ENCODE measurements at places on chromosomes 3 and 15. TPM values are rescaled to one million over a fixed set of nuclear protein-coding genes. Genes with fewer than 3 reads are reported as not detected.

GRCh38 chr3:88057630-88058305 lies 1.0 kb downstream of the CGGBP1 start:
- no peak for DNase-seq

DNA sequence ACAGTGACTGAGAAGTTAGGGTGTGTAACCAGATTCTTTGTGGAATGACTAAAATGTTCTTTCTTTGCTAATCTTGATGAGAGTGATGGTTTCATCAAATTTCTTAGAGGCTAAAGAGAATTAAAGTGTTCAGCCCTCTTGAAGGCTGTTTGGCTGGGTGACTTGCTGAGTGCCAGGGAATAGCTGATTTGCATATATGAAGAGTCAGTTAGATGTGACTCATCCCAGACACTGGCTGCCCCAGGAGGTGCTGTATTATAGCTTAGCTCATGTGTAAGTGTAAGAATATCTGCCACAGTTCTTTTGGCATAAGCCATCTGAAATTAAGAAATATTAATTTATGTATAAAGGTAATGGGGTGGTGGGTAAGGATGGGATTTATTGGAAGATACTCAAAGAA lies 535.1 kb downstream of the NLGN1 start:
- peak; percentile 38 for DNase-seq

GRCh38 chr15:65172531-65172930 lies 12.6 kb downstream of the CLPX start:
- DNase-seq, result no peak

DNA sequence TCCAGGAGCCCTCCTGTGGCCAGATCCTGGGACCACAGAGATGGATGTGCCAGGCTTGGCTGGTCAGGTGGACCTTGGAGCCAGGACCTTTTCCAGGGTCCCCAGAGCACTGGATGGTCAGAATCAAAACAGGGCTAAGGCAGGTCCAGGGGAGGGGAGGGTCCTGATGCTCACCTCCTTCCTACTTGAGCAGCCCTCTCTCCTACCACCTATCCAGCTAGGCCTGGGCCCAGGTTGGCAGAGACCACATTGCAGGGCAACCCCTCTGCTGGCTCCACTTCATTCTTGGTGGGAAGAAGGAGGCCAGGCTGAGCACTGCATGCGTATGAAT lies 28.5 kb upstream of the SFMBT1 start:
- DNase-seq, result no peak

DNA sequence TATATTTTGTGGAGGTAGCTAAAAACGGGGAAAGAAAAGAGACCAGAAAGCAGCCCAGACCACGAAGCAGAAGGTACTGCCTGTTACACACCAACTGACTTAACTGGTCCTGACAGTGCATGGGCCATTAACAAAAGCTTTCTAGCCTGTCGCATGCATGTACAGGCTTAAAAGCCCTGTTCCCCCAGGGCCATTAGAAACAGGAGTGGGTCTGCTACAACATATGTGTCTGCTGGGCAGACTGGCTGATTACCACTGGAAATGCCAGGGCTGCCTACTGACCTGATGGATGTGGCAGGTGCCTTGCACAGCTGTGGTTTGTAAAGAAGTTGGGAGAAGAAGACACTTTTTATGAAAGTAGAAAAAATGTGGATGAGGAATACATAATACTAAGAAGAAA lies 137.4 kb downstream of the GAP43 start:
- no peak for DNase-seq

- DNase-seq, result no peak
These were observed 242.8 kb downstream of the CHST2 start for GRCh38 chr3:143362115-143362991.

DNA sequence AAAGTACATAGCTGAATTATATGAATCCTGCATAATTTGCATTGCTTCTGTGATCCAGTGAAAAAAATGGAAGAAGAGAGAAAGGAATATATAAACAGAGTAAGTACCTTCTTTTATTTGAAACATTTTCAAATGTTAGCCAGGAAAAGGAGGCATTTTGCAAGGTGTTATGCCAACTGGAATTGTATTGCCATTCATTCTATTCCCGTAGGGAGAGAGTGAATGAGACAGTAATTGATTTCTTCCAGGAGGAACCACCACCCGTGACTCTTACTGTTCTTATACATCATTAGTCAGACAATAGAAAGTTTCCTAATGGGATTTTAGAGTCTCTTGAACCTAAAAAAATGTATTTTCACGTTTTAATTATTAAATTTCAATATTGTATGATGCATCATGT lies 324.1 kb upstream of the ALCAM start:
- DNase-seq, result no peak

GRCh38 chr15:86193716-86194380 lies 114.2 kb downstream of the AGBL1 start:
- no peak for DNase-seq

The SAMD7 gene
- total RNA-seq, result not detected

GRCh38 chr3:126466886-126467610 lies 8.6 kb downstream of the ZXDC start:
- no peak for DNase-seq

DNA sequence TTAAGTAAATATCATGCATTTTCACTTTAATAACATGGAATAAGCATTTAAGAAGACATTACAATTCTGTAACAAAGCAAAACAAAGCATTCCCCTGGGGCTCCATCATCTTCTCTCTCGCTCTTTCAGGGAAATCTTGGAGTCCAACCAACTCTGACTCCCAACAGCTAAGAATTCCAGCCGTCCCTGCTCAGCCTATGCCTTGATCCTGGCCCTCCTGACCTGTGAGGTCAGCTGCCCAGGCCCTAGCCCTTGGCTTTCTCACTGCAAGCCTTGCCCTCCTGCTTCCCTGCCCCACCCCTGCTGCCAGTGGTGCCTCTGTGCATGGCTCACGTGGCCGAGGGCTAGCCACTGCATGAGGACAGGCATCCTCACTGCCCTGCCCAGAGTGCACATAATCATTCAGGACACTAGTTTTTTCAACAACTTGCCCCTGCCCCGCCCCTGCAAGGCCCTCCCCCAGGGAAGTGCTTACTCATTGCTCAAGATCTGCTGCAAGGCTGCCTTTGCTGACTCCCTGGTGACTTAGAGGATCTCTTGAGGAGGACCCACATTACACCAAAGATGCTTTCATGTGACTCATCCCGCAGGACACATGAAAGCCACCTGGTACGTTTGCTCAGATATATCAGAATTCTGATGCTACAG lies 37.6 kb downstream of the MTMR10 start:
- DNase-seq, result no peak

The TICRR gene
- total RNA-seq, result not detected

GRCh38 chr3:12734960-12735359 lies 24.1 kb downstream of the TMEM40 start:
- DNase-seq, result no peak

- no peak for DNase-seq
These were observed 1004.6 kb upstream of the NR2F2 start for GRCh38 chr15:95325763-95326404.

DNA sequence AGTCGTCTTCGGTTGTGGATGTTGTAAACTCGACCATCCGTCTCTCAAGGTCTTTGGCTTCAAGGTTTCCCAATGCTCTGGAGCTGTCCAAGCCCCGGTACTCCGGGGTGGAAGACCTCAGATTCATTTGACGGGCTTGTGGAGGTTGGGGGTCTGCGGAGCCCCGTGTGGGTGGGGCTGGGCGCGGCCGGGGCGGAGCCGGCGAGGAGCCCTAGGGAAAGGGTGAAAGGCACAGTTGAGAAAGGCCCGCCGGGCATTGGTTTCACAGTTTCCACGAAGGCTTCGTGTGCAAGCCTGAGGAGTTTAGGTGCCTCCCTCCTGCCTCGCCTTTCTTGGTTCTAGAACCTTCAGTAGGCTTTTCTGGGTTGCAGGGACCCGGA lies 360 bp upstream of the MGA start:
- DNase-seq, result no peak

- DNase-seq, result peak; percentile 88
These were observed at the start of gene PLAAT1 for GRCh38 chr3:193240850-193241706. Gene PLAAT1, plus strand, starts transcription at chr3:193241222. Its CDS starts 14,429 bp downstream, at chr3:193255651.

The ARGFX gene
- total RNA-seq, result not detected

- peak; percentile 4 for DNase-seq
These were observed 144.2 kb upstream of the ARHGEF26 start for GRCh38 chr3:153976891-153977554.

DNA sequence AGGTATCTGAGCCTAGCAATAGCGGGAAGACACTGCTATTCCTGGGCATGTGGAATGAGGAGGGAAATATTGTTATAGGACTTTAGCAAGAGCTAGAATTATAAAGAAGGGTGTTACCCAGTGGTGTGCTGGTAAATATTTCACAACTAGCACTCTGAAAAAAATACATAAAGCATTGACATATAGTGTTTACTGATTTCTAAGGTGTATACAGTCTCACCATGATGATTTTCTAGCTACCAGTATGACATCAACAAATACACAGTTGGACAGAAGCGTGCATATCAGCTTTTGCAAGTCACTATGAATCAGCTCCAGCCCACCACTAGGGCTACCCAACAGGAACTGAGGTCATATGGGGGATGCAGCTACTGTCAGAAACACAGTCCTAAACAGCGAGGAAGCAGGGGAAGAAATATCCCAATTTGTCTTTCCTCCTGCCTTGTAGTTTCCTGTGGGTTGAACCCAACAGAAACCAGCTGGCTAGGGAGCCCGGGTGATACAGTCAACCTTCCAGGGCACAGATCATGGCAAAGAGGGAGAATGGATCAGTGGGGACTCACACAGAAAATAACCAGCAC lies 39.6 kb downstream of the HGD start:
- DNase-seq, result no peak

The NR2E3 gene
- total RNA-seq, result 1.0 TPM

GRCh38 chr3:59737241-59737640 lies 687.4 kb upstream of the CFAP20DC start:
- DNase-seq, result no peak

The NOX5 gene
- 0.88 TPM for total RNA-seq

The GCSAM gene
- total RNA-seq, result 0.40 TPM

The BOC gene
- 43.7 TPM for total RNA-seq
